ENCODE measurements at places on chromosomes 3 and 15.

DNA sequence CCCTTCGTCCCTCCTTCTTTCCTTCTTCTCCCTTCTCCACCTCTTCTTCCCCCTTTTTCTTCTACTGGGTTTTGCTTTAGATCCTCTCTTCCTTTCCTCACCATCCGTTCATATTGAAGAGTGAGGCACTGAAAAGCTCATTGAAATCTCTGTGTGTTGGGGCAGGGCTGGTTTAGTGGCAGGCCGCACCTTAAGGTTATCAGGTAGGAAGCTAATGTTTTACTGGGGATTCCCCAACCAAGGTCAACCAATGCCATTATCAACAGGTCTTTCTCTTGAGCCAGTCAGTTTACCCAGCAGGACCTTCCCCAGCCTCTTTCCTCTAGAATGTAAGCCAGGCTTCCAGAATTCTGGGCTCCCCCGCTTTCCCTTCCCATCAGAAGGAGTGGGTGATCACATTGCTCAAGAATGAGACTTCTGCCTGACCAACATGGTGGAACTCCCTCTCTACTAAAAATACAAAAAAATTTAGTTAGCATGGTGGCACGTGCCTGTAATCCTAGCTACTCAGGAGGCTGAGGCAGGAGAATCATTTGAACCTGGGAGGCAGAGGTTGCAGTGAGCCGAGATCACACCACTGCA is 11.5 kb upstream of the VPS8 start:
- no peak for DNase-seq

DNA sequence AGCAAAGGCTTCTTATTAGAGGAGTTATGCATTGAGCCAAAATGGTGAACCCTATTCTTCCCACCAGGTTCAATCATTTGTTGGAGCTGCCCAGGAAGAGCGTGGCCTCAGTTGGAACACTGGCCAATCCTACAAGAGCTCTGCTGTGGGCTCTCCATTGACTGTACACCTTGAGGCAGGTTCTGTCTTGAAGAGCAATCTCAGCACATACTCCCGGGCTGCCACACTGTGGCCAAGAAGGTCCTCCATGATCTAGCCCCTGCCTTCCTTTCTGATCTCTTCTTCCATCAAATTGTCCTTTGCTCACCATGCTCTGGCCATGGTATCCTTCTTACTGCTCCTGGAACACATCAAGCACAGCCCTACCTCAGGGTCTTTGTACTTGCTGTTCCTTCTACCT is 5.7 kb upstream of the SUMF1 start:
- DNase-seq, result no peak

DNA sequence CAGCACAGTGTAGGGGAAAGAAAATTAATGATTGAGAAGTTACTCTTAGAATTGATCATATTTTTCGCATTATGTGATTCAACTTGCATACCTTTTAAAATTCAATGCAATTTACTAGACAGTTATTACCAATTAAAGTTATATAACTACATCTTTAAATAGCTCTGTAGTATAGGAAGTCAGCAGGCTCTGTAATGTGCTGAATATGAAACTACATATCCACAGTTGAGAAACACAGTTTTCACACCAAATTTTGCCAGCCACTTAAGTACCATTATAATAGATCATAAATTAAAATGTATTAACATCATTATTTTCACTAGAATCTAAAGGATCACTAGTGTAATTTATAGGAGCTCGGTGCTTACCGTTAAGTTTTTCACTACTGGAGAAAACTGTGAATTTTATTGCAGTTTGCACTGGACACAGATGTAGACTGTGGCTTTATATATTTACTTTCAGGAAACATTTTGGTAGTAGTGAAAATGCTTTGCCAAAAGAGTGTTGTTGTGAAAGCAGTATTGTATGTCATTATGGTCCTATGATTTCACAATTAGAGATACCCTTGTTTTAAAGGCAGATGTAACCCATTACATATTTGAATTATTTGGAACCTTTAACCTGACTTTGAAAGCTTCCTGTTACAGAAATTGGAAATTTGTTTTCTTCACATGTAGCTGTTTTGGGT is 113.6 kb downstream of the PLCL2 start:
- DNase-seq, result no peak

- DNase-seq, result no peak
Measured at GRCh38 chr15:85354948-85355347, 25.5 kb upstream of the AKAP13 start.

DNA sequence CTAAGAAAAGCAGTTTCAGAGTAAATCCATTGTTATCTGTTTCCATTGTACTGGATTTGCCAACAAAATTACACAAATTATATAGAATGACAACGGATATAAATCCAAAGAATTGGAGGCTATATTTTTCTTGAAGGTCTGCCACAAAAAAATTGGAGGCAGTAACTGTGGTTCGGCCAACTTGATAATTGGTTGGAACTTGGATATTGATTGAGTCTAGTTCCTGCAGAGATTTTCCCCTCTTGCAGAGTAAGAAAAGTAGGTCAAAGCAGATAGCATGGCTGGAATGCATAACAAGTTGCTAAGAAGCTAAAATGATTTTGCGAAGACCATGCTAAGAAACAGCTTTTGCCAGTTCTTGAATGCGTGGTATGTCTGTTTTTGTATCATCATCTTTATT is 269.6 kb upstream of the CFAP20DC start:
- DNase-seq, result no peak

GRCh38 chr3:104447681-104448080 is 919.0 kb upstream of the ALCAM start:
- no peak for DNase-seq

DNA sequence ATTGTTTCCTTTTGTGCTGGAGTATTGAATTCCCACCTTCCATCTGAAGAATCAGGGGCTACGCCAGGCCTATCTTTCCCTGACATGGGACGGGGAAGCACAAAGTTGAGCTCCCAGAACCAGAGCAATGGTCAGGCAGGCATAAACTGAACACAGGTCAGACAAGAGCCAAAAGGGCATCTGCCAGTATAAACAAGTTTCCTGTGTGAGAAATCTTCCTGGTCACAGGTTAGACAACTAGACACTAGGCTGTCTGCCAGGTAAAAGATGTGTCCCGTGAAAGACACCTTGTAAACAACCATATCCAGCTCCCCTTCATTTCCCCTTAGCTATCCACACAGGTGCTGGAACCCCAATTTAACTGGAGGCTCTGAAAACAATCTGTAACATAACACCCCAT is 44.0 kb upstream of the CD96 start:
- no peak for DNase-seq

DNA sequence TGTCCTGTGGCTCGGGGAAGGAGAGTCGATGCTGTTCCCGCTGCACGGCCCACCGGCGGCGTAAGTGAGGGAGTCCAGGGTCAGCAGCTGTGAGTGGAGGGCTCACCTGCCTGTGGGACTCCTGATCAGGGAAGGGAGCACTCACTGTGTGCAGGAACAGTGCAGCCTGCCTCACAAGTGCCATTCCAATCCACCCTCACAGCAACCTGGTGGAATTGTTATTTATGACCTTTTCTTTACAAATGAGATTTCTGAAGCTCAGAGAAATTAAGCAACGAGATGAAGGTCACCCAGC is 9.0 kb downstream of the CHRD start:
- no peak for DNase-seq

DNA sequence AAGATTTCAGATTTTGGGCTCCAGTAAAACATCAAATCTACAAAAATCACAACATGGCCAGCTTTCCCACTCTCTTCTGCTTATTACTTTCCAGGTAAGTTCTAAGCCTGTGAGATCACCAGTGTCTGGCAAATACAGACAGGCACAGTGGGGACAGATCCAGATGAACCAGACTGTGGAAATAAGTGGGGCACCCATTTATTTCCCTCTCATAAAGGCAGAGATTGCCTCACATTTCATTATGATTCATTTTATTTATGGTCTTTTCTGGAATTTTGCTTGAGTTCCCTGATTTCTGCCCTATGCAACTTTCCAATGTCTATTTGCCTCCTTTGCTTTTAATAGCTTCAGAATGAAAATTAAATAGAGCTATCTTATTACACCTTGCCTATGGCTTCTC is 66.8 kb downstream of the GREM1 start:
- DNase-seq, result no peak

DNA sequence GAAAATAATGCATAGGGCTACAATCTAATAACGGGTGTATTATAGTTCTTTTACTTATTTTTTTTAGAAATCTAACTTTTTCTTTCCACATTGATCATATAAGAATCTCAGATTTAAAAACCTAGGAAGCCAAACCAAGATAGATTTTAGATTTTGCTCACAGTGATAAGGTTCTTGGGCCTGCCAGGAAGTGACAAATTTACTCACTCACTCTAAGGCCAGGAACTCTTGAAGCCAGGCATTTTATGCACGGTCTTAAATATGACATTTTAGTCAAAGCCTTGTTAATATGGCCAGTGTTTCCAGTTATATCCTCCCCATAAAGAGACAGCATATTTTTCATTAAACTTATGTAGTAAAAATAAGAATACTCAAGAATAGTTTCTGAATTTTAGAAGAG is 271.4 kb downstream of the SQOR start:
- no peak for DNase-seq

- no peak for DNase-seq
Measured at GRCh38 chr15:80585544-80586018, 109.5 kb upstream of the ABHD17C start.

GRCh38 chr3:165181556-165181955 is 14.6 kb downstream of the SLITRK3 start:
- no peak for DNase-seq

- DNase-seq, result no peak
Measured at GRCh38 chr3:171643681-171644080, 166.6 kb downstream of the PLD1 start.

GRCh38 chr3:55173504-55173903 is 245.6 kb upstream of the LRTM1 start:
- DNase-seq, result no peak

GRCh38 chr3:55523471-55523870 is 36.4 kb upstream of the WNT5A start:
- DNase-seq, result no peak

GRCh38 chr15:80641384-80641783 is 53.7 kb upstream of the ABHD17C start:
- DNase-seq, result no peak

GRCh38 chr3:156772588-156773206 is 53.5 kb upstream of the LEKR1 start:
- no peak for DNase-seq

GRCh38 chr15:72155003-72155621 is 36.9 kb downstream of the SENP8 start:
- DNase-seq, result peak; percentile 86

DNA sequence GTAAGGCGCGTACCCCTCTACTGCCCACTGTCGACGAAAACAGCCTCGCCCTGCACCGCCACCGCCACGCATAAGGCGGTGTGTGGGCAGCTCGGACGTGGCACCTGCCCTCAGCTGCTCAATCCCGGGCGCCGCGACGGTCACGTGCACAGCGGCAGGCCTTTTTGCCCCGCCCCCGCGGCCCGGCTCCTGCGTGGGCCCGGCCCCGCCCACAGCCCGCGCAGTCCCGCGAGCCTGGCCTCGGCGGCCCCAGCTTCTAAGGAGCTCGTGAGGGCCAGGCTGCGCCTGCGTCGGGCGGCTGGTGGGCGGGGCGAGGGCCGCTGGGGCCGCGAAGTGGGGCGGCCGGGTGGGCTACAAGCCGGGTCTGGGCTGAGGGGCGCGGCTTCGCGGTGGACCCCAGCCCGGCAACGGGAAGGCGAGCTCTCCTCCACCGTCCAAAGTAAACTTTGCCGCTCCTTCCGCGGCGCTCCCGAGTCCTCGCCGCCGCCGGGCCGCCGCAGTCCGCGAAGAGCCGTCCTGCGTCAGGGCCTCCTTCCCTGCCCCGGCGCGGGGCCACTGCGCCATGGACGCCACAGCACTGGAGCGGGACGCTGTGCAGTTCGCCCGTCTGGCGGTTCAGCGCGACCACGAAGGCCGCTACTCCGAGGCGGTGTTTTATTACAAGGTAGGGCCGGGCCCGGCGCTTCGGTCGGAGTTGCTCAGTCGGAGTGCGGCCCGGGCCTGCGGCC is at the start of gene CAPN7:
CAPN7 (plus strand) TSS at position 313 of the 728 bp plus-strand sequence; CDS start at position 563, 250 bp downstream.
- peak; percentile 99 for DNase-seq

DNA sequence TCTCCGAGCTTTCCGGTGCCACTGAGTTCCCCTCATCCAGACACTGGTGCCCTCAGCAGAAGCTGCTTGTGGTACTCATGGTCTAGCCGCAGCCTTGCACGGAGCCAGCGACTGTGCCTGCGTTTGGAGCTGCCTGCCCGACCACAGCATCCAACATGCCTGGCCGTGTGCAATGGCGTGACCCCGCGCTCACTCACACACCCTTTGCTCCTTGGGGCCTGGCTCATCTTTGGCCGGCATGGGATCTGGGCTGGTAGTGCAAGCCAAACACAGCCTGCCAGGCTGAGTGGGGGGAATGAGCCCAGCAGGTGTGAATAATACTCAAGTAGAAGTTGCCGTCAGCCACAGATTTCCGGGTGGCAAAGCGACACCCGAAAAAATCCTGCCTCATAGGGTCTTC is 1178.7 kb upstream of the GBE1 start:
- peak; percentile 15 for DNase-seq

- DNase-seq, result peak; percentile 42
Measured at GRCh38 chr15:84944311-84944710, 37.3 kb upstream of the PDE8A start.

DNA sequence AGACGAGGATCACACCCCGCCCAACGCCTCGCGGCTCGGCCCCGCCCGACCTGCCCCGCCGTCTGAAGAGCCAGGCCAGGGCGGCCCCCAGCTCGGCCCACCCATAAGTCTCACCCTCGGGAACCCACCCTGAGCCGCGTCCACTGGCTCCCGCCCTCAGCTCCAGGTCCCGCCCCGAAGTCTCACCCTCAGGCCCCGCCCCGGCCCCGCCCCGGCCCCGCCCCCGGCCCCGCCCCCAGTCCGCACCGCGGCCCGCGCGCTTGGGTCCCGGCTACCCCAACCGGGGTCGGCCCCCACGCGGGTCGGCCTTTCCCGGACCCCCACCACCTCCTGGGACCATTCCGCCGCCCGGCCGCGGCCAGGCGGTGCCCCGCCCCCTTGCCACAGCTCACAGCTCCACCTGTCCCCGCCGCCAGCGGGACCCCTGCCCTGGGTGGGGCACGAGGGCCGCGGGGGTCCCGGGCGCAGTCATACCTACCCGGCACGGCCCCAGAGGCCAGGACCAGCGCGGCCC is 489 bp downstream of the CSPG5 start:
- DNase-seq, result peak; percentile 61

All from left ventricle myocardium superior (tissue), 1 donor.